Inflammatory macrophage treated with lipopolysaccharide for 4 hours (primary cell): ENCODE measurements at places on chromosomes 3 and 15.

GRCh38 chr3:48715174-48715800 lies 1.7 kb downstream of the IP6K2 start:
- no peak for DNase-seq

GRCh38 chr15:76577879-76578512 lies 241.4 kb downstream of the ISL2 start:
- no peak for DNase-seq

- no peak for DNase-seq
These were observed 1.8 kb downstream of the TAMM41 start for GRCh38 chr3:11844891-11845290.

- DNase-seq, result no peak
These were observed 18.5 kb downstream of the FSTL1 start for GRCh38 chr3:120432150-120432860.

DNA sequence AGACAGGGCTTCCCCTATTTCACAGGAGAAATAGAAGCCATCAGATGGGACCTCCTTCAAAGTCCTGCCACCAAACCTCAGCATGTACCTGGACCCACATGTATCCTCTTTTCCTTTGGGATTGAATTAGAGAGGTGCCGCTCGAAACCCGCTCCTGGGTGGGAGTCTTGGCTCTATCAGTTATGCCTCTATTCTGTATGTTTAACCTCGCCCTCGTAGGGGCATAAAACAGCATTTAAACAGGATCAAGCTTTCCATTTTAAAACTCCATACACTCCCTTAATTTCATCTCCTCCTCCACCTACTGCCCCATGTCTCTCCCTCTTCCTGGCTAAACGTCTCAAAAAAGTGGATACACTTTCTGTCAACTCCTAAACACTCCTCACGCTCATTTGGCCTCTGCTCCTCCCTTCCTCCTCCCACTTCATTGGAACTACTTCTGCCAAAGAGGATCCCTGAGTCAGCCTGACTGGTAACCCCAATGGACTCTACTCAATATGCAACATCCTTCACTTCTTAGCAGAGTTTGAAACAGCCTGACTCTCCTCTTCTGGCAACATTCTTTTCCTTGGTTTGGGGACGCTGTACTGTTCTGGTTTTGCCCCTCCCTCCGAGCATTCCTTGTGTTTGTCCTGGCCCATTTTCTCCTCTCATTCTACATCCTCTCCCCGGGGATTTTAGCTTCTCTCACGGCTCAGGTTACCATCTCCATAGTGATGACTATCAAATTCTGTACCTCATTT lies 23.0 kb upstream of the MUC20 start:
- peak; percentile 90 for DNase-seq

DNA sequence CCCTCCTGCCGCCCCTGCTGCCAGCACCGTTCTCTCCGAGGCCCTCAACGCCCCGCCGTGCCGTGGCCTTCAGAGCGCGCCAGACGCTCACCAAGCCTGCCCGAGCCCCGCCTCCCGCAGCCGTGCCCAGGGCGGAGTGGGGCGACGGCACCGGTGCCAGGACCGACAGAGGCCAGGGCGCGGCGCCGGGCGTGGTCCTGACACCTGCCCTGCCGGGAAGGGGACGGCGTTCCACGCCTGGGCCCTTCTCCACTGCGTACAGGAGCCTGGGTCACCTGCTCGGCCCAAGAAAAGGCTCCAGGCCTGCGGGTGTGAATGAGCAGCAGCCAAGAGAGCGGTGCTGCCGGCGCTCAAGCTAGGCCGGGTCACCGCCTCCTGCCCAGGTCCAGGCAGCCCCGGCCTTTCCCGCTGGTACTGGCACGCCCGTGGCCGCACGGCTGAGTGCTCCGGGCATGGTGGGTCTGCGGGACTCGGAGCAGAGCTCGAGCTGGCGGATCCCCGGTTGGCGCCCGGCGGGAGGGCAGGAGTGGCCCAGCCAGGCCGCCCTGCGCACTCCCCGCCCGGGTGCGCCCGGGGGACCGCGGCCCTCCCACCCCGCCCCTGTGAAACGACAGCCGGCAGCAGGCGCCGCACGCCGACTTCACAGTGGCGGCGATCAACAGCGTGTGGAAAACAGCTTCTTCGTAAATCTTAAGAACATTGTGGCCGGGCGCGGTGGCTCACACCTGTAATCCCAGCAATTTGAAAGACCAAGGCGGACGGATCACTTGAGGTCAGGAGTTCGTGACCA lies 4.2 kb downstream of the OCA2 start:
- no peak for DNase-seq

- no peak for DNase-seq
These were observed 27.2 kb downstream of the INTS14 start for GRCh38 chr15:65583701-65584100.

GRCh38 chr3:53232641-53233377 lies 23.0 kb downstream of the TKT start:
- DNase-seq, result no peak

- DNase-seq, result no peak
These were observed 101.5 kb downstream of the RBMS3 start for GRCh38 chr3:29382409-29382808.

GRCh38 chr3:146350852-146351251 lies 99.9 kb upstream of the PLSCR4 start:
- no peak for DNase-seq

DNA sequence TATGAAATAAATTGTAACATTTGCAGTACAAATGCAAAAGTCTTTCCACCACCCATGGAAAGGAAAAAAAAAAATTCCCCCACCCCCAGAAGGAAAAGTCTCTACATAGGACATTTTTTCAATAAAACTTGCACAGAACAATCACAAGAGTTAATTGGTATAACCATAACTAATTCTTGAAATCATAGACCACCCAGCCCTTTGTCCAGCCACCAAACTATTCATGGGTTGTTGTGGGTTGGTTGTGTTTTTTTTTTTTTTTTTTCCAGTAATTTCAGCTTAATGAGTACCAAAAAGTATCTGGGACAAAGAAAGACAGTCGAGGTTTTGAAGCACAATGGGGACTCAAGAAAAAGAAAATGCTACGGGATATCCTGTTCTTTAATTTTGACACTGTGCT lies 355.0 kb upstream of the ROBO2 start:
- DNase-seq, result no peak

DNA sequence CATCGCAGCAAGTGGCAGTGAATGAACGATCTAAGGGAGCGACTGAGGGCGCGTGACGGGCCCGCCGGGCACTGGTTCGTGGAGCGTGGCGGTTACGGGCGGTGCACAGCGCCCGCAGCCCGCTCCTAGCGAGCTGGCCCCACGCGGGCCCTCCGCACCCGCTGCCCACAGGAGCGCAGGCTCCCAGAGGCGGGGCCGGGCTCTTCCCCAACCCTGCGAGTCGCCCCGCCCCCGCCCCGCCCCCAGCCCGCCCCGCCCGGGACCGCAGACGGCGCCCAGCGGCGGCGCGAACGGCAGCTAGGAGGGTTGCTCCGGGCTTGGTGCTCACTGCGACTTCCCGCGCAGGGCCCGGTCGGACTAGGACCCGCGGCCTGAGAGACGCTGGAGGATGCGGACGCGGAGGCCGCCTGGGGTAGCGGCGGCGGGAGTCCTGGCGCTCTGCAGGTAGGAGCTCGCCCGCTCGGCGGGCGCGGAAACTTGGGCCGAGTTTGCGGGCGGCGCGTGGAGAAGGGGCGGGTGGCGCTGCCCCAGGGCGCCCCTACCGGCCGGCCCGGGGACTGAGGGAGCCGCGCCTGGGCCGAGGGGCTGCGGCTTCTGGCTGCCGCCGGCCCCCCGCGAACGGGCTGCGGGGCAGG lies at the start of gene C15orf39:
TSS of gene C15orf39 (plus strand) at position 267 of the 635 bp plus-strand sequence. CDS start 4,167 bp downstream, outside the sequence.
- DNase-seq, result peak; percentile 87

DNA sequence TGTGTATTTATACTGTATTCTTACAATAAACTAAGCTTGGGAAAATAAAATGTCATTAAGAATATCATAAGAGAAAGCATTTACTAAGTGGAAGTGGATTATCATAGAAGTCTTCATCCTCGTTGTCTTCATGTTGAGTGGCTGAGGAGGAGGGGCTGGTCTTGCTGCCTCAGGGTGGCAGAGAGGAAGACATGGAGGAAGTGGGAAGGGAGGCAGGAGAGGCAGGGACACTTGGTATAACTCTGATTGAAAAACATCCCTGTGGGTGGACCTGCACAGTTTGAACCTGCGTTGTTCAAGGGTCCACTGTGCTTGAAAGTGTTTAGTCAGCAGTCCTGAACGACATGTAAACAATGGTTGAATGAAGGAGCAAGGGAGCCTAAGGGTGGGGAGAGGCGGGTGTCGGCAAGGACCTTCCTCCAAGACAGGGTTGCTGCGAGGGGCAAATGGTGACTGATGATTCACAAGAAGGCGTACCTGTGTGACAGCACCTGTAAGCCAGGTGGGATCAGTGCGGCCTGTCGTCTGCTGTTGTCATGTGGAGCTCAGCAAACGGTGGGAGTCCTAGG lies 103.8 kb upstream of the KLF13 start:
- no peak for DNase-seq

- no peak for DNase-seq
These were observed 11.2 kb downstream of the APBA2 start for GRCh38 chr15:28896951-28897350.

- no peak for DNase-seq
These were observed 13.8 kb downstream of the CLDN18 start for GRCh38 chr3:138023754-138024153.

DNA sequence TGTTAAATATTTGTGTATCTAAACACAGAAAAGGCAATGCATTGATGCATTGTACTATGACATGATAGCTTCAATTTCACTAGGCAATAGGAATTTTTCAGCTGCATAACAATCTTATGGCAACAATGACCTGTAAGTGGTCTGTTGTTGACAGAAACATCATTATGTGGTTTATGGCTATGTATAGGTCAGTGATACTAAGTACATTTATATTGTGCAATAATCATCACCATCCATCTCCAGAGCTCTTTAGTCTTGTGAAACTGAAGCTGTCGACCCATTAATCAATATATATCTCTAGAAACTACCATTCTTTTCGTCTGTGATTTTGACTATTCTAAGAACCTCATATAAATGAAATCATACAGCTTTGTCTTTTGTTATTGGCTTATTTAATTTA lies 200.1 kb upstream of the ZNF717 start:
- no peak for DNase-seq

GRCh38 chr15:96115642-96116041 lies 214.9 kb upstream of the NR2F2 start:
- DNase-seq, result no peak

DNA sequence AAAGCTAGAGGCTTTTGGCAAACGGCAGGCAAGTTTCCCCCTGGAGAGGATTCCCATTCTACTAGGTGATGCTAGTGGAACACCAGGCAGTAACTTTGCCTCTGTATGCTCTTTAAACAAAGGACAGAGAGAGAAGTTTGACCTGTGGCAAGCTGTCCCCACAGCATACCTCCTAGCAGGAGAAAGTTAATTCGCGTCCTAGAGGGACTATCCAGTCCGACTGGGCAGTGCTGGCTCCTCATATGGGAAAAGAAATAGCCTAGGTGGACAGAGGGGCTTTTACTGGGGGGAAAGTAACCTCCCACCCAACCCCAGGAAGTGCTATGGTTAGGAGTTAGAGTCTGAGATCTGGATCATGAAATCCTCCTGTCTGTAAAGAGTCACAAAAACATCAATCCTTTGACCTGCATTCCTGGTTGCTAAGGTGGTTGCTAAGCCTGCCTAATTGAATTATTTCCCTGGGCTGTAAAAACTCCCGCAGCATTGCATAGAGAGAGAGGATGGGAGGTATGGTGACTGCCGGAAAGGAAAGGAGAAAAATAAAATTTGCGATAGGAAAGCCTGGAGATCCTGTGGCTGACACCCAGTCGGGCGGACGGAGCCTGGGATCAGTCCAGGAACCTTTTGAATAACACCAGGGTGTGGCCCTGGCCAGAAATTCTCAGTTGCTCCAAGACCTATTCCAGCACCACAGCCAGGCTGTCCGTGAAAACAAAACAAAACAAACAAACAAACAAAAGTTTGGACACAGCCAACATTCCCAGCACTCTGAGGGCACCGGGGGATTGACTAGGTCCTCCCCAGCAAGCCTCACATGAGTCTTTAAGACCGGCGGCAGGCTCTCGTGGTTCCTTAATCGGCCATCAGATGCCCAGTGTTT lies 67.7 kb upstream of the ATP11B start:
- no peak for DNase-seq

DNA sequence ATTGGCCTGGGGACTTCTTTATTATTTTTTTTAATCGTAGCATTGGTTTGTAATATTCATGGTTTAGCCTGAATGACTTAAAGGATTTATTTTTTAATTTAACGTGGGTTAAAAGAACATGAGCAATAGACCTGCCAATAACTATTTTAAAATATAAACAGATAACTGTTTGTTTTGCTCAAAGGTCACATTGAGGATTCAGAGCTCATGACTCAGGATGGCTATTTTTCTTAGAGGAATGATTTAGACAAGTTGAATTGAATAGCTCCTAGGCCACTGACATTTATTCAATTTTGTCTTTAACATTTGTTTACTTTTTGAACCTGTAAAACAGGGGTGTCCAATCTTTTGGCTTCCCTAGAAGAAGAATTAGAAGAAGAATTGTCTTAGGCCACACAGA lies 68.5 kb downstream of the ITPR1 start:
- no peak for DNase-seq

DNA sequence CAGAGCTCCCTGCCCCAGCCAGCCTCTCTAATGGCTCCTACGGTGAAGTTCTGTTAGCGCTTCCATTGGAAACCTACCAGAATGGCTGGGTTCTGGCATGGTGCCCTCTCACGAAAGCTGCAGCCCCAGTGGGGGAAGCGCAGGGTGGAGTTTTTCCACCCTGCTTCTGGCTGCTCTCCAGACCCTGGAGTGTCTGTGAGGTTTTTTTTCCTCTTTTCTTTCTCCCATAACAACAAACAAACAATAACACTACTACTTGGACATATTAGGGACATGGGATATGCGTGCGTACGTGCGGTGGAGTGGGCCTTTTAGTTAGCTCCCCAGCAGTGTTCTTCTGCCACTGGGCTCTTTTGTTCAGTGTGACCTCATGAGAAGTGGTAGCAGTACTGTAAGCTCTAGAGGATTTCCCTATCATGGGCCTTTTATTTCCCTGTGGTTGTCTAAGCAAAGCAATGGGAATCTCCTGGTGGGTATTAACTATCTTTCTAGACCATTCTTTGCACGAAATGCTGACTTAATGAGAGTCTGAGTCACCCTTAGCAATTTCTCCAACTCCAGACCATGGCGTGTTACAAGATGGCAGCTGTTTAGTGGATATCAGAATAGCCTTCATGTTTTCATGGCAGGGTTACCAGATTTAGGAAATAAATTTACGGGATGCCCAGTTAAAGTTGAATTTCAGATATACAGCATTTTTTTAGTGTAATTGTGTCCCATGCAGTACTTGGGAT lies 161.9 kb downstream of the FNDC3B start:
- DNase-seq, result peak; percentile 81
